ENCODE measurements at places on chromosomes 16 and 17. TPM values are rescaled to one million over a fixed set of nuclear protein-coding genes. Genes with fewer than 3 reads are reported as not detected.

Gene FOXL1
- total RNA-seq = 17.4 TPM

Gene RILP
- total RNA-seq = 5.3 TPM

Gene KCTD5
- total RNA-seq = 25.3 TPM

Gene RHBDL1
- total RNA-seq = 2.7 TPM

Gene KNOP1
- 6.5 TPM for total RNA-seq

Gene MIEF2
- 22.6 TPM for total RNA-seq

Gene HOXB6
- total RNA-seq = 2.3 TPM

Gene CDH5
- 3.6 TPM for total RNA-seq

Gene VAT1L
- 0.17 TPM for total RNA-seq

Gene SEPHS2
- total RNA-seq = 8.6 TPM

Gene SLC4A1
- not detected for total RNA-seq

Gene SYT17
- 0.63 TPM for total RNA-seq

Gene XAF1
- total RNA-seq = 37.0 TPM

Gene THRA
- 51.5 TPM for total RNA-seq

Gene TEKT5
- total RNA-seq = 0.13 TPM

Gene ZC3H18
- 11.3 TPM for total RNA-seq

Gene KRT15
- 0.13 TPM for total RNA-seq

Gene SCARF1
- total RNA-seq = 0.33 TPM

Gene KRTAP16-1
- not detected for total RNA-seq

Gene MYL4
- total RNA-seq = 0.85 TPM

Gene CDIP1
- 16.1 TPM for total RNA-seq

Gene OR1G1
- total RNA-seq = not detected

Gene GJC1
- 40.1 TPM for total RNA-seq

Gene PRDM7
- not detected for total RNA-seq

Gene CDRT15L2
- not detected for total RNA-seq

Gene NXN
- total RNA-seq = 27.1 TPM

Gene KRT33A
- not detected for total RNA-seq

Gene NRN1L
- not detected for total RNA-seq

Gene TNP2
- not detected for total RNA-seq

Gene ANKFY1
- total RNA-seq = 58.6 TPM

Gene CMTM1
- total RNA-seq = 2.2 TPM

Gene SRSF1
- total RNA-seq = 286 TPM

Gene TVP23A
- total RNA-seq = not detected

Gene RPS2
- total RNA-seq = 1,779 TPM

Gene HBA2
- total RNA-seq = not detected

Gene CLDN6
- total RNA-seq = 0.13 TPM

Gene CEMP1
- not detected for total RNA-seq

Gene KIF18B
- total RNA-seq = 1.1 TPM

Gene TMEM100
- 3.1 TPM for total RNA-seq

Gene CDH13
- 175 TPM for total RNA-seq

Gene TMEM114
- total RNA-seq = not detected

Gene SEC14L1
- 56.6 TPM for total RNA-seq

Gene CSH2
- total RNA-seq = not detected

Gene CD300LG
- not detected for total RNA-seq

Gene SLFN11
- total RNA-seq = 113 TPM

Gene TMC8
- total RNA-seq = 0.13 TPM

Gene MARVELD3
- total RNA-seq = not detected

Gene CD19
- total RNA-seq = not detected

Gene CDRT15
- total RNA-seq = not detected

Gene KRT17
- total RNA-seq = 9.0 TPM

Gene SLC13A2
- not detected for total RNA-seq

Gene P3H4
- total RNA-seq = 123 TPM

All from smooth muscle cell of the pulmonary artery (primary cell).